Stimulated activated CD4-positive, alpha-beta T cell treated with anti-CD3 and anti-CD28 coated beads, Interleukin-1b, Interleukin-23, amount 100 ng/mL, for 24 hours (primary cell): ENCODE measurements at places on chromosomes 7 and 10.

DNA sequence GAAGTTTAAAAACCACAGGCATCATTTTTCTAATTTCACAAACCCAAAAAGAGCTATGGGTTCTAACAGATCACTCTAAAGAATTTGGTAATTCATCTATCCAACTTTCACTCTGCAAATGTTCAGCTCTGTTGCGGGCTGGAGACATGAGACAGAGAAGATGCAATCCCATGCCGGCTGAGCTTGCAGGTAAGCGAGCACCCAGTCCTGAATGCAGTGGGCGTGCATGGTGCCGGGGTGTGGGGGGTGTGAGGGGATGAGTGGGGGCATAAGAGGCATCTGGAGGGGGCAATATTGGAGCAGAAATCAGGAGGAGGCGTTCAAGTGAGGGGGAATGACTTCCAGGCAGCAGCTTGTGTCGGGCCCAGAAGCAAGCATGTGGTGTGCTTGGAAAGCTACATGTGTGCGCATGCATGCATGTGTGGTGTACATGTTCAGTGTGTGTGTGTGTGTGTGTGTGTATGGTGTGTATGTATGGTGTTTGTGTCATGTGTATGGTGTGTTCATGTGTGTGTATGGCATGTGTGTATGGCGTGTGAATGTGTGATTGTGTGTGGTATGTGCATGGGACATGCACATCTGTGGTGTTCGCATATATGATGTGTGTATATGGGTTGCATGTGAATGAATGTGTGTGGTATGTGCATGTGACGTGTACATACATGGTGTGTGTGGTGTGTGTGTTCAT is 172.9 kb downstream of the PRKCQ start:
- no peak for DNase-seq

DNA sequence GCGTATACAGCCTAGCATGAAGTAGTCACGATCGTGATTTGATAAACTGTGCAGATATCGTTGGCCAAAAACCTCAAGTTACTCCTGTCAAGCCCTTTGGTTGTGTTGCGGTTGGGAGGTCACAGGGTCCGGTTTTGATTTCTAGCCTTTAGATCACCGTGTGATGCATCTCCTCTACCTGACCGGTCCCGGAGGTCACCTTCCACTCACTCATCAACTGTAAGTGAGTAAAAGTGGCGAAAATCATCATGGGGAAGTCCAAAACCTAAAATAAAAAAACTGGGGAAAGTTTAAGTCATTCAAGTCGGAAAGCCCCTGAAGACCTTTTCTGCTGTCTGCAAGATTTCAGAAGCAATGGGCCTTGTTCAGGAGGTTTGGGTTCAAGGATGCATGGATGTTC is 62.8 kb downstream of the ADARB2 start:
- DNase-seq = no peak

- peak; percentile 82 for DNase-seq
Measured at GRCh38 chr7:30594540-30595435, at the start of gene GARS1. GARS1 (plus strand) TSS chr7:30594878; CDS start chr7:30594922, 44 bp downstream.

GRCh38 chr7:130329681-130330080 is 14.9 kb upstream of the CPA5 start:
- no peak for DNase-seq

DNA sequence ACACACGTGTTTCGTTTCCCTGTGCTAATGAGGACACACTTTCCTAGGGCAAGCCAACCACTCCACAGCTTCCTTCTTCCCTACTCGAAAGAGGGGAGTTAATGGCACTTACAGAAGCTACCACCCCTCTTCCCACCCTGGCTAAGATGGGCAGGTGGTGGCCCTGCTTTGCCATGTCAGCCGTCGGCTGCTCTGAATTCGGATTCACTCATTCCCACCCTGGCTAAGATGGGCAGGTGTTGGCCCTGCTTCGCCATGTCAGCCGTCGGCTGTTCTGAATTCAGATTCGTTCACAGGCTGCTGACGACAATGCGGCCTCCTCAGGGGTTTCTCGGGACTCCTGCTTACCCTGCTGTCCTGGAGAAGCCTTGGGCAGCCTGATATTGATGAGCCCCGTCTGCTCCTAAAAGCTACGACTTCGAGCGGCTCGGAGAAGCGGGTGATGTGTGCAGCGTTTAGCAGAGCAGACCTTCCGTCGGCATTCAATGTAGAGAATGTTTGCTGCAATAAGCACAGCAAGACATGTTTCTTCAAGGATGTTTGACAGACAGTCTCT is 56.2 kb upstream of the PPP2R2D start:
- DNase-seq = no peak

GRCh38 chr10:47193666-47194065 is 106.3 kb upstream of the GDF10 start:
- no peak for DNase-seq

- DNase-seq = no peak
Measured at GRCh38 chr10:494149-494542, 195.3 kb downstream of the DIP2C start.

- no peak for DNase-seq
Measured at GRCh38 chr7:15515252-15515651, 46.6 kb downstream of the AGMO start.

- DNase-seq = no peak
Measured at GRCh38 chr10:12432402-12433189, 83.2 kb downstream of the CAMK1D start.

DNA sequence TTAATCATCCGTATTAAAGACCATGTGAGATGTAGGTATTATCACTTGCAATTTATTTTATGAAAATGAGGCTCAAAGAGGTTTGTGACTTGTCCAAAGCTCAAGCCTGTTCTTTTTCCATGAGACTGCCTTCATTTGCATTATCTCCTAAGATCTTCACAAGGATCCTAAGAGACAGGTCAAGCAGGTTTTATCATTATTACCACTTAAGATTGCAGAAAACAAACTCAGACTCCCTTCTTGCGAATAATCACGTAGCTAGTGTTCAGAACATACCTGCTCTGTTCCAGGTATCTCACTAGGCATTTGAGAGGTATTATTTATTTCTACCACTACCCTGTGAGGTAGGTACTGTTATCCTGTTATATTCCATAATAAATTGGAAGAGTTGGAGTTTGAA is 64.8 kb downstream of the ZNRF2 start:
- DNase-seq = no peak

GRCh38 chr10:131830446-131831130 is 70.2 kb upstream of the PPP2R2D start:
- DNase-seq = no peak

DNA sequence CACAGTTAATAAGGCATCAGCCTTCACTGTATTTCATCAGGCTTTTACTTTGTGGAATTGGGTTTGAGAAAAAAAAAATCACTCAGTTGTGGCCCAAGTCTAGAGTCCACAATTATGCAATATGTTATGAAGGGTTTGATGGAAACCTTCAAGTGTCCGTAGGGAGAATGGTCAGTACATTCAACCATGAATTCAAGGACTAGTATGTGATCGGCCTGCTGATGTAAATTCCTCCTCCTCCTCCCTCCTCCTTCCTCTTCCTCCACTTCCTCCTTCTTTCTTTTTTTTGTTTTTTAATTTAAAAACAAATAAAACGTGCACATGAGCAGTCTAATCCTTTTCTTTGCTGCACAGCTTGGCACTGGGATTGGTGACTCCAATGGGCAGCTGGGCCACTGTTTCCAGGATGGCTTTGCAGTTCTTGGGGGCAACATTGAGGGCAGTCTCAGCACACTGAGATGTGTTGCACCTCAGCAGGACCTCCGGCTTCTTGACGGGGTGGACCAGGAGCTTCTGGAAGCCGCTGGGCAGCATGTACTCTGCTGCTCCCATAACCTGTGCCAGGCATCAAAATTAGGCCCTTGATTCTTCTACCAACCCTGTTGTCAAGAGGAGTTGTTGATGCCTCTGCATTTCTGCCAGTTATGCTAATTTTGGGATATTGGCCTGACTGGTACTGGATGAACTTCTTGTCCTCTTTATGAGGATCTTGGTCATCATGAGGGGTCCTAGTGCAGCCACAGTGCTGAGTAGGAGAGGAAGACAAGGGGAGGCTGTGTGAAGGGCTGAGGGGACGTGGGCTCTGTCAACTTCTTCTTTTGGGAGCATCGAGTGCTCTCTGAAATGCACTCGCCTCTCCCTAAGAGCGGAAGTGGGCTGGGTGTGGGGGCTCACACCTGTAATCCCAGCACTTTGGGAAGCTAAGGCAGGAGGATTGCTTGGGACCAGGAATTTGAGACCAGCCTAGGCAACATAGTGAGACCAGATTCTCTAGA is 9.3 kb upstream of the IL2RA start:
- no peak for DNase-seq

- DNase-seq = no peak
Measured at GRCh38 chr7:43117095-43117494, 4.6 kb downstream of the HECW1 start.

- no peak for DNase-seq
Measured at GRCh38 chr10:14478604-14479003, 147.9 kb upstream of the FRMD4A start.

DNA sequence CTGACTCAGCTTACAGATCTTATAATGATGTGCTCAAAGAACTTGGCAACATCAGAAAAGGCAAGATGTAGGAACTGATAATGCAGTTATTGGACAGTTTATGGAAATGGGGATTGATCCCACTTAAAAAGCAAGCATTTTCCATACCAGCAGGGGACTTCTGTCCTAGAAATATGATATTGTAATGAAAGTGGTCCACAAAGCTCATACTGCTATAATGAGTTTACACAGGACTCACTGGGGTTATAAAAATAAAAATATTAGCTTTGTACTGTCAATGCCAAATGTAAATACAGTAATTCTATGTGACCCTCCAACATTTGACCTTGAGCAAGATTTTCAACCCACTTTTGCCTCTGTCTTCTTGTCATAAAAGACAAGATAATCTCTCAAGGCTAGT is 145.5 kb upstream of the SEM1 start:
- no peak for DNase-seq

- DNase-seq = no peak
Measured at GRCh38 chr7:112108981-112109380, 97.2 kb downstream of the DOCK4 start.

DNA sequence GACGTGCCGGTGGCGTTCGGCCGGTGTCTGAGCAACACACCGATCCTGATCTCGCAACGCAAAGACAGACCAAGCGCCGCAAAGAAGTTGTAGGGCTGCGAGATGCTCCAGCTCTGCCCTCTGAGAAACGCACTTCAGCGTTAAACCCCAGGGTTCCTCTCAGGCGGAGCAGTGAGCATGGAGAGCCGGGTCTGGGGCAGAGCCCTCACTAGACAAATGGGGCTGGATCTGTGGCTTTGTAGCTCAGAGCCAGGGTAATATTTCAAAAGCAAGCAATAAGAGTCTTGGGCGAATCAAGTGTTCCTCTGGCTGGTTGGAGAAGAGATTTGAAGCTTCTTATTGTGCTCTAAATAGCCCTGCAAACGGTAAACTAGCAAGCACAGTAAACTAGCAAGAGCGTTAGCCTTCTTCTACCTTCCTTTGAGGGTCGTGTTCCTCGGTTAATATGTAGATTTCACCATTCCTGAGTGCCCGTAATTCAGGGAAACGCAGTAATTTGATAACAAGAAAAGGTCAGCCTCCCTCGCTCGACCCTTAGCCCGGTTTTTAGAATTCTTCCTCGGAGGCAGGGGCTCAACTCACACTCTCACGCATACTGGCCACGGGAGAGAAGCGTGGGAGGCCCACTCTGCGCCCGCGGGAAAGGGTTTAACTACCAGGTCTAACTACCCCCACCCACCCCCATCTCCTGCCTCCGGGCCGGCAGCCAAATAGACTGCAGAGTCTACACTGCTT is 6.7 kb downstream of the SKAP2 start:
- DNase-seq = no peak

DNA sequence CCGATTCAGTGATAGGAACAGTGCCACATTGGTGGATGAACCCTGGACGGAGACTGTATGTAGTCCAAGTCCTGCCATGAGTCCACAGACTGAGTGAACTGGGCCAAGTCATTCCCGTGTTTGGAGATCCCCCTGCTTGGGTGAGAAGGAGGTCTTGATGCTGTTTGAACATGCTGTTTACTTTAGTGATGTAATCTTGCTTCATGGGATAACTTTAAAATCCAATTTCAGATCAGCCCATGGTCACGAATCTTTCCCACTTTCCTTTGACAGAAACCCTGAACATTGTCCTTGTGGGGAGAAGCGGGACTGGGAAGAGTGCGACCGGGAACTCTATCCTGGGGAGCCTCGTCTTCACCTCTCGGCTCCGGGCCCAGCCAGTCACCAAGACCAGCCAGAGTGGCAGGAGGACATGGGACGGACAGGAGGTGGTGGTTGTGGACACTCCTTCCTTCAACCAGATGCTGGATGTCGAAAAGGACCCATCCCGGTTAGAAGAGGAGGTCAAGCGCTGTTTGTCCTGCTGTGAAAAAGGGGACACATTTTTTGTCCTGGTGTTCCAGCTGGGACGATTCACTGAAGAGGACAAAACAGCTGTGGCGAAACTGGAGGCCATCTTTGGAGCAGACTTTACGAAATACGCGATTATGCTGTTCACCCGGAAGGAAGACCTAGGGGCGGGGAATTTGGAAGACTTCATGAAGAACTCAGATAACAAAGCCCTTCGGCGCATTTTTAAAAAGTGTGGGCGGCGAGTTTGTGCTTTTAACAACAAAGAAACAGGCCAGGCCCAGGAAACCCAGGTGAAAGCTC is 26.6 kb downstream of the GIMAP8 start:
- DNase-seq = no peak

- no peak for DNase-seq
Measured at GRCh38 chr7:157834501-157835163, 497.8 kb downstream of the DNAJB6 start.

DNA sequence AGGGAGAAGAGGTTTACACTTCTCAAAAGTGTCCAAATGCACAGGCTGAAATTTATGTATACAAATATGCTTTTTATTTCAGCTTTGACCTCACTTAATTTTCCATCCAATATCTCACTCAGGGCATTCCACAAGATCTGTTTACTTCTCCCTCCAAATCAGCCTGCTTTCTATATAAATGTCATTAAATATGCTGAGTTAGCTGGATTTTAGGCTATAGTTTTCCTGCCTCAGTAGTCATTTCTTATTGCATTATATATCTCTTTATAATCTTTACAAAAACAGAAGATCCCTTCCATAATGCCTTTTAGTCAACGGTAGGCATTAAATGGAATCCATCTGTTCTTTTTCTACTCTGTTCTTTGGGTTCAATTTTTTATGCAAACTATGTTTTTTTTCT is 71.7 kb upstream of the KCND2 start:
- DNase-seq = no peak

- no peak for DNase-seq
Measured at GRCh38 chr7:140304191-140304799, 94.0 kb downstream of the SLC37A3 start.

- DNase-seq = no peak
Measured at GRCh38 chr7:151455690-151456089, 15.7 kb upstream of the CRYGN start.

GRCh38 chr10:59019603-59020002 is 156.8 kb upstream of the PHYHIPL start:
- no peak for DNase-seq

DNA sequence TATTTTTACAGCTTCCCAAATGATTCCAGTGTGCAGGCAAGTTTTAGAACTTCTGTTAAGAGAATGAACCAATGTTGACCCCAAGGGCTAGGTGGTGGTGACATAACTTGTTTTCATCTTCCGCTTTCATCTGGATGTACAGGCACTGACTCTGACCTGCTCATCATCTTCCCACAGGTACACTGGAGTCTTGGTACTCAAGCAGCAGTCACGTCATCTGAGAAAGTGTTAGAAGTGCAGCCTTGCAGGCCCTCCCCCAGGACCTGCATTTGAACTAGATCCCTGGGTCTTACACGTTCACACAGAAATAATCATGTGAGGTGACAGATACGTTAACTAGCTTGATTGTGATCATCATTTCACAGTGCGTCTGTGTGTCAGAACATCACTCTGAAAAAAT is 212.2 kb downstream of the CELF2 start:
- DNase-seq = no peak
